Naive thymus-derived CD8-positive, alpha-beta T cell (primary cell): ENCODE measurements at places on chromosomes 5 and 9.

GRCh38 chr5:59800347-59800893, 93.1 kb downstream of the PDE4D start:
- DNase-seq = no peak

DNA sequence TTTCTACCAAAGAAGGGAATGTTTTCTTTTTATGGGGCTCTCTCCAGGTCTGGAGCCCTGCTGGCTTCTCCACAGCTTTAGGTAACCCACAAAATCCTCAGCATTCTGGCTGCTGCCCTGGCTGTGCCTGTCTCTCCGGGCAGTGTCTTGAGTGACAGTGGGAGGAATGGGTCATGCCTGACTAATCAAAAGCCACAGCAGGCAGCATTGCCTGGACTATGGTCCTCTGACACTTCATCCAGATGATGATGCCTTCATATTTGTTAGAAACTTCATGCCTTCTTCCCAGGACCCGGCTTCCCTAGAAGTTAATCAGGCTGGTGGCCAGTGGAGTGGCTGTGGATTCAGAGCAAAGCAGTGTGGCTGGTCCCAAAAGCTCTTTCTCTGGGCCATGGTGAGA, 32.2 kb upstream of the TGFBI start:
- DNase-seq = no peak

GRCh38 chr5:93022796-93023447, 558.1 kb downstream of the NR2F1-AS1 start:
- no peak for DNase-seq

GRCh38 chr9:121860744-121861143, 209.3 kb downstream of the DAB2IP start:
- no peak for DNase-seq

DNA sequence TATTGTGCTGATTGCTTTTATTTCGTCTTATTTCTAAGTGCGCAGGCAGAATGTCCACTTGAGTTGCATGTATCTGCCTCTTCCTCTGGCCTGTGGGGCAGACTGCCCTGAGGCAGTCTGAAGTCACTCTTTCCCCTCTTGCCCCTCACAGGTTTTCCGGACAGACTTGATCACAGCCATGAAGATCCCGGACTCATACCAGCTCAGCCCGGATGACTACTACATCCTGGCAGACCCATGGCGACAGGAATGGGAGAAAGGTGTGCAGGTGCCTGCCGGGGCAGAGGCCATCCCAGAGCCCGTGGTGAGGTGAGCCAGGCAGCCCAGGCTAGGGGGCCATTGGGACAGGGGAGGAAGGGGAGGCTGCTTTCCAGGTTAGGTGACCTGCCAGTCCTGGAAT, 26.4 kb downstream of the JADE2 start:
- no peak for DNase-seq

DNA sequence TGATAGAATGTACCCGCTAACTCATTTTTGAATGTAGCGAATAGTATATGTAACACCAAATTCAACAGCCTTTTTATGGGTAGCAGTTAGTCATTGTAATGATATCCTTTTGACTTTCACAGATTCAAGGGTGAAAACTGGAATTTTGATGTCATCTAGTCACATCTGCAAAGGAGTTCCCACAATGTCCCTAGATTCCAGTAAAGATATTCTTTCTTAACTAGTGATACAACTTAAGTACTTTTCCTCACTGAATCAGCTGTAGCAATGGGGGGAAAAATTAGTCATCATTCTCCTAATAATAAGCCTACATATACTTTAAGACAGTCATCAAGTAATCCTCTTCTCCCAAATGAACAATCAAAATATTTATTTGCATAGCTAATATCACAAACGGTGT, 11.5 kb upstream of the SSBP2 start:
- no peak for DNase-seq

- DNase-seq = no peak
Observed at GRCh38 chr9:88691811-88692210, 156.8 kb downstream of the NXNL2 start.

DNA sequence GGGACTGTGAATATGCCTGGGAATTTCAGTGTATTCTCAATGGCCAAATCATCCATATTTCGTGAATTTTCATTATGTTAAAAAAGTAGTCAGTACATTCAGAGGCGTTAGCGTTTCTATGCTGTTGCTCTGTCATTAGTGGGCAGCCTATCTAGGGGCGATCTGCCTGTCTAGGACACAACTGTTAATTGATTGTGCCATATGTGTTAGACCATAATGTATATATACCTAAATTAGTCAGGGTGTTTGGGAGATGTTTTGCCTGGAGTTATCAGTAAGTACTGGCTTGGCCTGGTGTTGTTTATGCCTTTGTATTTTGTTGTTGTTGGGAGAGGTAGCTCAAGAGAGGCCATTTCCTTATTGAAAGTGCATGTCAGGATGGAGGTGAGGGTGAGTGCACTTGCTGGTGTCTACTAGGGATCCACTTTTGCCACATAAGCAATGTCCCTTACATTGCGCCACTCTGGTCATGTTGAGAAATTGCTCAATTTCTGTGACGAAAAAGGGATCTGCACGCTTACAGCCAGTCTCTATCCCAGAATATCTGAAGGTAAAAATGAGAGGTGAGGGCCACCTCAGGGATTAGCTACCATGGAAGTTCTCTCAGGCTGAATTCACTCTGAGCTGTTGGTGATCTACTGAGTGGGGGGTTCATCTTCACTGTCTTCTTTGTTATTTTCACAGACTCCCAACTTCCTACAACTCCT, 123.3 kb downstream of the ST8SIA4 start:
- DNase-seq = no peak

- no peak for DNase-seq
Observed at GRCh38 chr5:120093178-120093577, 370.9 kb upstream of the PRR16 start.

DNA sequence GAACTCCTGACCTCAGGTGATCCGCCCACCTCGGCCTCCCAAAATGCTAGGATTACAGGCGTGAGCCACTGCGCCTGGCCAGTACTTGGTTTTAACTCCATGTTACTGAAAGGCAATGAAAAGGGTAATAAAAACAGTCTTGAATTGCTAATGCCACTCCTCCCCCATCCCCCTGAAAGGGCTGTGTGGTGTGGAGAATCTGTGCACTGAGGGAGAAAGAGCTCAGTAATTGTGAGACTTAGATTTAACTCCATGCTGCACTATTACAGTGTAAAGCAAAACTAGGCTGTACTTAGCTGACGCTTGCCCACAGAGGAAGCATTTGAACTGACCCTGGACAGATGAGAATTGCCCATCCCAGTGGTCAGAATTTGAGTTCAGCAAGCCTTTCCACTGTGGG, 1662.4 kb upstream of the ACO1 start:
- no peak for DNase-seq

DNA sequence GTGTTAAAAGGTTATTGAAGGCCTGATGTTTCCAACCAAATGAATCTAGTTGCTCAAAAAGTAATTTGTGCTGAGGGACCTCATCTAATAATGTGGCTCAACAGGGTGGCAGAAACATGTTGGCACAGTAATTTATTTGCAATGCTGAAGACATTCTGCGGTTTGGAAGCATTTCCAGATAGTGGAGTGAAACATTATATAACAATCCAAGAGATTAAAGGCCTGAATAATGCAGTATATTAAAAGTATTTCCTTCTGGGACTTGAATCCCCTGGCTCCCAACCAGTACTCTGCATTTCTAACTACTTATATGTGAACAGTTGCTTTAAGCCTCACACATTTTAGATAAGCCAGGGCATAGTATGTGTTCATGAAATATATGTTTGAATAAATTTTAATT, 25.9 kb upstream of the ALDH1A1 start:
- no peak for DNase-seq

GRCh38 chr5:27275345-27275744, 237.0 kb upstream of the CDH9 start:
- no peak for DNase-seq

GRCh38 chr5:59483971-59484472, 409.5 kb downstream of the PDE4D start:
- no peak for DNase-seq
